ENCODE measurements at places on chromosomes 6 and 20. TPM values are rescaled to one million over a fixed set of nuclear protein-coding genes. Genes with fewer than 3 reads are reported as not detected.

HAO1 gene
- not detected for total RNA-seq

FAM209B gene
- not detected for total RNA-seq

SNAI1 gene
- total RNA-seq, result 2.0 TPM

B3GAT2 gene
- under 0.01 TPM for total RNA-seq

PXDC1 gene
- 39.5 TPM for total RNA-seq

DDX43 gene
- 0.58 TPM for total RNA-seq

PLN gene
- 0.58 TPM for total RNA-seq

NFKBIL1 gene
- 28.5 TPM for total RNA-seq

TAGAP gene
- not detected for total RNA-seq

HLA-DMB gene
- not detected for total RNA-seq

ZNF831 gene
- not detected for total RNA-seq

BPIFB2 gene
- not detected for total RNA-seq

SLX4IP gene
- 3.2 TPM for total RNA-seq

TRDN gene
- total RNA-seq, result not detected

ZC3H12D gene
- not detected for total RNA-seq

APCDD1L gene
- total RNA-seq, result 36.9 TPM

ISM1 gene
- total RNA-seq, result not detected

C6orf89 gene
- total RNA-seq, result 47.3 TPM

NDUFAF5 gene
- total RNA-seq, result 28.0 TPM

GUCA1A gene
- total RNA-seq, result 0.58 TPM

GABRR1 gene
- not detected for total RNA-seq

BAG2 gene
- total RNA-seq, result 23.7 TPM

GCLC gene
- total RNA-seq, result 42.9 TPM

PLCB1 gene
- total RNA-seq, result 5.8 TPM
